Fibroblast of mammary gland (primary cell): ENCODE measurements at places on chromosomes 2 and 18.
A peak's percentile ranks its signal among the peaks of the same experiment; 100 is the strongest.

DNA sequence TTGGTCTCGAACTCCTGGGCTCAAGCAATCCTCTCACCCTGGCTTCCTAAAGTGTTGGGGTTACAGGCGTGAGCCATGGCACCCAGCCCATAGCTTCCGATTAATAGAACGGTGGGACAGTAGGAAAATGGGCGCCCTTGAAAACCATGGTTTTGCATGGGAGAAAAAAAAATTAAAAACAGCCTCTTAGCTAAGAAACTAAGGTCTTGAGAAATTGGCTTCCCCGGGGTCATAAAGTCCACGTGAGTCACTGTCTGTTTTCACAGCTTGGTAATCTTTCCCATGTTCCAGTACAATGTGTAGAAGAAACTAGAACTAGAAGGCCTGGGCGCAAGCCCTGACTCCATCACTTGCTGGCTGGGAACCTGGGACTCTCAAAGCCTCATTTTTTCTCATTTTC is 20.7 kb downstream of the B3GNT2 start:
- DNase-seq, result peak; percentile 97

GRCh38 chr2:234670052-234670451 is 173.2 kb upstream of the ARL4C start:
- peak; percentile 67 for DNase-seq

DNA sequence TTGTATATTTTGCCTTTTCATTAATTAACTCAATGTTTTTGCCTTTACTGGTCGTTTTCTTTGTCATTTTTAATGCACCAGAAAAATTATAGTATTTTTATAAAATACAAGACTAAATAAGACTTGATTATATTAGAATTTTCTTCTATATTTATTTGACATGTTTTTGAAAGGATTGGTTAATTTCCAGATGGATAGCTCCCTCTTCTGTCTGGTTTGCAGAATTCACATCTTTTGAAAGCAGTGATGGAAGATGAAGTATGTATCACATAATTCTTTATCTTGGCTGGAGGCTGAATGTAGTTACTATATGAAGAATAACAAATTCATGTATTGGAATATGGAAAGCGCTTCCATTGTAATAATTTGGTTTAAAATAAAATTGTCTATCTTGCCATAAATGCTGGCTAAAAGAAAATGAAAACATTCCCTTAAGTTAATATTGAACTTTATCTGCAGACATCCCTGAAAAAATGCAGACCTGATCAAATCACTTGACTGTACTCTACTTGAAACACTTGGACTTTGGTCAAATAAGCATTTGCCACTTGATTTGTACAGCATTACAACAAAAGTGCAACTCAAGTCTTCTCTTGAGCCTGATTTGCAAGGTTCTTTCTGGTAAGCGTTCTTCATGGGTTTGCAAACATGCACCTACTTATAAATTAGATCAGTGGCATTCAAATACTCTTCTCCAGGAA is 86.3 kb upstream of the EFEMP1 start:
- peak; percentile 66 for DNase-seq

- DNase-seq, result no peak
Measured at GRCh38 chr2:219766658-219767057, 139.2 kb downstream of the SLC4A3 start.

DNA sequence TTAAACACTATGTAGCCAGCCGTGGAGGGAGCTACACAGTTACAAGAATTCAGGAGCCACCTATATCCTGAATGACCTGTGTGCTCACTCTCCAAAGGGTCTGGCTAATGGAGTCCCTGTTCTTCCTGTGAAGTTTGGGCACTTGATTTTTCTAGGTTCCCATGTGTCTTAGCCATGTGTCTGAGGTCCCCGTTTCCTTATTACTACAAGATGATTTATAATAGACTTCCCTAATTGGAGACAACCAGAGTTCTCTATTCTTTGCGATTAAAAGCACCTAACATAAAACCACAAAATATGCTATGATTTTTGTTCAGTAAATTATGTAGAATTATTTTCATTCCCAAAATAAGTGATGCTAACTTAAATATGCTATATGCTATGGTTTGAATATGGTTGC is 83.4 kb downstream of the PDK1 start:
- peak; percentile 28 for DNase-seq

DNA sequence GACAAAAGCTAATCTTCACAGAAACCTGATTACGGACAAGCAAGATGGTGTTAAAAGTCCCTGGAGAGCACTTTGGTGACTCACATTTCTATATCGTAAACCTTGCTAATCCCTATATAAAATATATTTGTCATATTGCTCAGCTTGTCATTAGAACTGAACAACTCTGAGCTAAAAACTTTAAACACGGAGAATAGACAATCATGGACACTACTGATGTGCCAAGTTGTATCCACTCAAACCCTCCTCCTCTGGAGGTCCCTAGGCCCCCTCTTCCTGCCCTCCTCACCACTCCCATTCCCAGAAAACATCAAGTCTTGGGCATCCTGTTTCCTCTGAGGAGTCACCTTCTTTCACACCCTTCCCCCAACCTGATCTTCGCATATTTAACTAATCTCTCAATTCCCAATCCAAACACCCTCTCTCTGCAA is 138.7 kb upstream of the PID1 start:
- peak; percentile 79 for DNase-seq
